Coronary artery (tissue), 2 donors: ENCODE measurements at places on chromosomes 12 and 14.

- DNase-seq: no peak
These were observed 1074.6 kb upstream of the TMEM132C start for GRCh38 chr12:127192391-127192790.

DNA sequence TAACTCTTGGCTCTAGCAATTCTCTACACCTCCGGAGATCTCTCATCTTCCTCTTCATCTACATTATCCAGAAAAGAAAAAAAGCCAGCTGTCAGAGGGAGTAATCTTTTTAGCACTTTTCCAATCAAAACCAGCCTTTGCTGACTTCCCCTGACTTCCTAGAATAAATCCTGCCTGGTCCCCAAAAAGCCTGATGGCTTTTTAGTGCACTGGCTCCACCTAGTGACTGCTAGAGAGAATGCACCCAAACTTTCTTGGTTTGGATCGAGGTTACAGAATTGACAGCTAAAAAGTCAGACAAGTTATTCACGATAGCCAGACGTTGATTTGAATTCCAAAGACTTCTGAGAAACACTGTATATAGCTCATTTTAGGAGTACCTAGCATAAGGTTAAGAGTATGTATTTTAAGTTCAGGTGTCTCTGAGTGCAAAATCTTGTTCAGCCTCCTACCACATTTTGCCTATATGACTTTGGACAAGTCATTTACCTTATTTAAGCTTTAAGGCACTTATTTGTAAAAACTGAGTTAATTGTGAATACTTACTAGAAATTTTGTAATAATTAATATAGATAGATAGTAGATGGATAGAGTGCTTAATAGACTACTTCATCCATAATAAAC is 185.7 kb upstream of the GRIN2B start:
- DNase-seq: no peak

DNA sequence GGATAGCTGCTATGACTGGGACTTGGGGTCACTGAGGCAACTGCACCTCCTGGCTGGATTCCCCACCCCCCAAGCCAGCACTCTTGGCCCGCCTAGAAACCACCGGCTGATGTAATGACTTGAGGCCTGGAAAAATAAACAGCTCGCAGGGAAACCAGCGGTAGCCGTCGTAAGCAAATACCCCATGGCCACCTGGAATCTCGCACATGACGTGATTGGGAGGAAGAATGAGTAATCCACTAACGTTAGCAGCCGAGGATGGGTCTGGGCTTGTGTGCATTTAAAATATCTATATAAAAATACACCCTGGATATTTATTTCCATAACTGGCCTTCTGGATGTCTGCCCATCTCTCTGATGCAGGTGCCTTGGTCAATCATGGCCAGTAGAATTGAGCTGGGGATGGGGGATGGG is 120.1 kb downstream of the SMOC1 start:
- DNase-seq: no peak

DNA sequence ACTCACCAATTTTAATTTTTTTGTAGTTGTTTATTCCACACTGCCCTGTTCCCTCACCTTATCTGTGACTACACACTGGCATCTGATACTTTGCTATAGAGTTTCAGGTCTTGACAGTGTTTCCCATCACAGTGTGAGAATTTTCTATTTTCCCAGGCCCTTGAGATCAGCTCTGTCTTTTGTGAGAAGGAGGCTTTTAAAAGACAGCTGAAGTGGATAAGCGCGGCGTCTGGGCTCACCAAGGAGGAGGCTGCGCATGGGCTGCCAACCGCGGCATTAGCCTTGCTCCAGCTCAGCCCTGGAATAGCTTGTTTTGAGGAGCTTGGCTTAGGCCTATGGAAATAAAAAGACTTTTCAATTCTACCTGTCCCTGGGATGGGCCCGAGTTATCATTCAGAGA is 181.3 kb downstream of the RMST start:
- DNase-seq: no peak

DNA sequence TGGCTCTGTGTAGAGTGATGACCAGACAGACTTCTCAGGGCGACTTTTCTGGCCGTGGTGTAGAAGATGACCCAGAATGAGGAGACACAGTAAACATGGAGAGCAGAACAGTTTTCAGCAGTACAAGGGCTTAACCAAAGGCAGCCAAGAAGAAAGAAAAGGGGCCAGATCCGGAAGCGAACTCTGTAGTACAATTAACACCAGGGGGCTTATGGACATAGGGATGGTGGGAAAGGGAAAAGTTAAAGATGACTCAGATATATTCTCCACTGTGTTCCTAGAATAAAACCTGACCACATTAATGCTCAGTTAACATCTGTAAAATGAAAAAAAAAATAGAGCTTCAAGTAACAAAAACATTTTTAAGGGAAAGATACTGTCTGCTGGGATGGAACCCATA is 60.2 kb downstream of the LGR5 start:
- DNase-seq: no peak
